ENCODE measurements at places on chromosomes 11 and 22. TPM values are rescaled to one million over a fixed set of nuclear protein-coding genes. Genes with fewer than 3 reads are reported as not detected.

MCAT gene
- polyA plus RNA-seq = 10.2 TPM

ENTHD1 gene
- polyA plus RNA-seq = 0.23 TPM

GAL3ST1 gene
- not detected for polyA plus RNA-seq

FAT3 gene
- polyA plus RNA-seq = not detected

KRTAP5-2 gene
- polyA plus RNA-seq = not detected

HPX gene
- 0.46 TPM for polyA plus RNA-seq

SLC25A22 gene
- polyA plus RNA-seq = 9.5 TPM

NUP98 gene
- polyA plus RNA-seq = 34.0 TPM

SPECC1L gene
- polyA plus RNA-seq = 19.3 TPM

THRSP gene
- not detected for polyA plus RNA-seq

BIRC3 gene
- 158 TPM for polyA plus RNA-seq

SCUBE1 gene
- not detected for polyA plus RNA-seq

DCHS1 gene
- 0.06 TPM for polyA plus RNA-seq

PKNOX2 gene
- not detected for polyA plus RNA-seq

ROM1 gene
- polyA plus RNA-seq = 0.19 TPM

P2RY2 gene
- polyA plus RNA-seq = 0.13 TPM

GRM5 gene
- not detected for polyA plus RNA-seq

CHST1 gene
- not detected for polyA plus RNA-seq

VPS51 gene
- 88.2 TPM for polyA plus RNA-seq

SMARCB1 gene
- polyA plus RNA-seq = 117 TPM

MIAT gene
- 0.93 TPM for polyA plus RNA-seq

SOX6 gene
- not detected for polyA plus RNA-seq

CDC42EP2 gene
- polyA plus RNA-seq = not detected

PLAAT5 gene
- polyA plus RNA-seq = not detected

ZBTB16 gene
- polyA plus RNA-seq = 9.7 TPM

MPPED2 gene
- polyA plus RNA-seq = 0.65 TPM

KRTAP5-8 gene
- not detected for polyA plus RNA-seq

GPHA2 gene
- polyA plus RNA-seq = not detected

ADORA2A gene
- polyA plus RNA-seq = 26.6 TPM

GGT5 gene
- not detected for polyA plus RNA-seq

RTL10 gene
- polyA plus RNA-seq = 7.3 TPM

OR5AR1 gene
- polyA plus RNA-seq = not detected

TEX54 gene
- not detected for polyA plus RNA-seq
